ENCODE measurements at places on chromosomes 2 and 18.

DNA sequence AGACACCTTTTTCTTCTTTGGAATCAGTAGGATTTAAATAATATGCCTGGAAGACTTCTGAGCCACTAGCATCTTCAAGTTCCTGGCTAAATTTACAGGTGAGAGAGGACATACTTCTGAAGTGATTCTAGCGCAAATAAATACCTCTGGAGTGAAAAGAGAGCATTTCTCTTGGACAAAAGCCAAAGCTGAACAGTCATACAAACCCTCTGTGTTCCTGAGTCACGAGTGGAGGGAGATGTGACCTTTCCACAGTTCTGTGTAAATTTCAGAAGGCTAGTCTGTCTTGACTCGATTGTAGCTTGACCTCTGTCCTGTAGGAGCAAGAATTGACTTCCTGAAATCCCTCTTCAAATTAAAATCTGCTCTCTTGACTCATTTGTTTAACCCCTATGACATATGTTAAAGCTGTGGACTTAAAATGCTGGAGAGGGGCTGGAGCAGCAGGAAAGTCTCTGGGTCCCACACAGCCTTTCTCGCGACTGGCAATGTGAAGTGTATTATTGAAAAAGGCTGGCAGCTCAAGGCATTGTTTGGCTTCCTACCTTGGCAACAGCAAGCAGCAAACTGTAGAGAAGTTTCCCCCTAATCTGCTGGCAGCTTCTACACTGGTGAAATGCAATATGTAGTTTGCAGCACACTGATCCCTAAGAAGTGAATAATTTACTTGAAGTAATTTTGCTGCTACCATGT, 79.6 kb upstream of the GCFC2 start:
- no peak for DNase-seq

DNA sequence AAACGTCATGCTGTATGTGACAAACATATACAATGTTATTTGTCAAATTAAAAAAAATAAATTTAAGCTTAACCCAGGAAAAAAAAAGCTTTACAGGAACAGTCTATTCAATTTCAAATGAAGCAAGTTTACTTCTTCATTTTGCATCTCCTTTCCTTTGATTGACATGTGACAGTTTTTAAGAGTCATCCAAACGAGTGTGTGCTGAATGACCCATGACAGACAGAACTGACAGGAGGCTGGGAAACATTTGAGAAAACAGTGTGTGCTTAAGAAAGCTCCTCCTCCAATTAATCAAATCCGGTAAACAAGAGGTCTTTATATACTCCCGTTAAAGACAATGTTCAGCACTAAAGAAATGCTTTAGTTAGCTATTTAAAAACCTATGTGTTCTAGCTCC, 177.7 kb downstream of the SRBD1 start:
- no peak for DNase-seq

GRCh38 chr2:129761569-129762021, 217.9 kb upstream of the RAB6C start:
- DNase-seq = no peak

DNA sequence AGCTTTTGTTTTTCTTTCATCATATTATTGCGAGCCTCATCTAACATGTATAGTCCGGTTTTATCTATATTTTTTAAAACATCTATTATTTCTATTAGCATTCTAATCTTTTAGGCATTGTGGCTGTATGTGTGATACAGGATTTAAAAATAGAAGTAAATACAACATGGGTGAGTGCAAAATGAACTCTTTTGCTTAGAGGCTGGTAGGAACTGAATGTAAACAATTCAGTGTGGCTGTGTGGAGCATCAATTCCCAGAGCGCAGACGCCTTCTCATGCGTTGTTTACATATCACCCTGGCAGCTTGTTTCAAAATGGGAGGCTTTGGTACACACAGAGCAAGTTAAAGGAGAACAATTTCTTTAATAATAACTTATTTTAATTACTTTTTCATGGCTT, 836 bp downstream of the DTNA start:
- no peak for DNase-seq

DNA sequence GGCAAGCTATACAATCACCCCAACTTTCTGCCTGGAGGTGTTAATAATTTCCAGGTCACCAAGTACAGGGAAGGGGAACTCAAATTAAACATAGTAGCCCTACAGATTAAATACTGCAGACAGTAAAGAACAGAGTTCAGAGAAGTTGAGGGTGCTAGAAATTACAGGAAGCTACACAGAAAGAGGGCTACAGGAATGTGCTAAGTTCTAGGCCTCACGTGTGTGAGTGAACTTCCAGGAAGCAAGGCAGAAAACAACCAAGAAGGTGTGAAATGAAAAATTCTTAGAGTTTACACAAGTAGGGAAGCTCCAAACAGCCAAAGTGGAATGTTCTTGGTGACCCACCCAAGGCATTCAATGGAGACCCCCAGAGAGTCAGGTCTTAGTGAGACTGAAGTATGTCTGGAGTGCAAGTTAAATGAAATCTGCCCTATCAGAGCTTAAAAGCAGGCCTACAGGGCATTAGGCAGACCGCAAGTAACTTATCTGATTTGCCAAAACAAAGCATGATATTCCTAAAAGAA, 58.1 kb upstream of the RNU4ATAC start:
- DNase-seq = no peak
